ENCODE measurements at places on chromosomes 5 and 9.

DNA sequence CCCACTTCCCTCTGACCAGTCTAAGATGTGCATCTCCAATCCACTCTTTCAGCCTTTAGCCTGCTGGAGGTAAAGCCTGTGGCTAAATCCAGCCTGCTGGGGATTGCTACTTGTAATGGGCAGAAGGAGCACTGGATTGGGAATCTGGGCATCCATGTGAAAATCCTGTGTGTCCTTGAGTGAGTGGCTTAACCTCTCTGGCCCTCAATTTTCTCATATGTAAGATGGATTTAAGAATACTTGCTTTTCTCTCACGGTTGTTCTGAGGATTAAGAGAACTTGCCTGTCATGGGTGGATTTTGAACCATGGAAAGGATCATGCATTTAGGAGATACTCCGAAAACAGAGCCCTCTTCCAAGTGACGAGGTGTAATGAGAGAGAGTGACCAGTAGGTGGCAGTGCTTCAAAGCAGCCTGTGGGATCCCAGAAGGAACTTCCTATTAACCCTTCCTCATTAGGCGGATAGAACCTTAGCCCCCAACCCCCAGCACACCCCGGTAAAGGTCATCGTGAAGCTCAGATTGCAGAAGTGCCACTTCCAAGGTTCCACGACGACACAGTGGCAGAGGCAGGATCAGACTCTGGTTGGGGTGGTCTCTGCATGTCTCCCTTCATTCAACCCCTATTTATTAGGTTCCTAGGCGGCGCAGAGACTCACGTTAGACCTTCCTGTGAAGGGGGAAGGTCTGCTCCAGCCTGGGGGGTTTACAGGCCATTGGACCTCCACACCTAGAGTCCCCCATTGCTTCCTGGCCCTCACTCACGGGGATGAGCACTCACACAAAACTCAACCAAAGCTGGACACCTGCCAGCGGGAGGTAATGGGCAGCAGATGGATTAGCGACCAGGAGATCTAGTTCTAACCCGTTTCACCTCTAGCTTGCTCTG is 68.7 kb upstream of the ZNF618 start:
- peak; percentile 85 for ATAC-seq

DNA sequence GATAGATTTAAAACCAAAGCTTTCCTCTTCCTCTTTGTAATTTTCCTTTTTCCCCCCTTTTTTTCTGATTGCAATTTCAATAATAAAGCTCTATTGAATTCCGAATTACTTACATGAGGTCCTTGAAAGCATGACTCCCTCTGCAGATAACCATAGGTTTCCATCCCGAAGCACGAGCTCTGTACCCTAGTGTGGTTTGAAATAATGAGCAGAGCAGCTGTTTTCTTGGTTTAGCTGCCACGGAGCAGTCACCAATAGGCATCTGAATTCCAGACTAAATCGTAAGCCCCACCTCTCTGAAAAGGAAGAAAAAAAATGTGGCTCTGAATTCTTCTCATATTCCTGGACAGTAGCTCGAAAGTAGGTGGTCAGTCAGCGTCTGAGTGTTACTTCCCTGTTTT is 18.5 kb upstream of the GNE start:
- peak; percentile 98 for ATAC-seq

GRCh38 chr9:2043881-2044462 is 28.8 kb downstream of the SMARCA2 start:
- ATAC-seq: no peak

DNA sequence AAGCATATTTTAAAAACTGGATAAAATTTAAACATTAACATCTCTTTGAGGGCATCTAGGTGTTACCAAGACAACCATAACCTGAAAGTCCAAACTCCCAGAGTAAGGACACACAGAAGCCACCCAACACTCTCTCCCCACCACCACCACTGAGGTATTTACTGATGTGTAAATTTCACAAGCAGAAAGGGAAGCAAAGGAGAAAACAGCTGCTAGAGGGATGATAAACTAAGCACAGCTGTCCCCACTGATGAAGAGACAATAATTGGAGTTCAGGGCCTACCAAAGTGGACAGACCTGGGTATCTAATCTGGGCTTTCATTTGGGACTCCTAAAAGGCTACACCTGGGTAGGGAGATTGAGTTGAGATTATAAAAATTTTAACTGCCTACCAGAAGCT is 63.6 kb downstream of the FRMD3 start:
- ATAC-seq: no peak

GRCh38 chr5:17398431-17398830 is 99.6 kb upstream of the TAF11L2 start:
- peak; percentile 87 for ATAC-seq

DNA sequence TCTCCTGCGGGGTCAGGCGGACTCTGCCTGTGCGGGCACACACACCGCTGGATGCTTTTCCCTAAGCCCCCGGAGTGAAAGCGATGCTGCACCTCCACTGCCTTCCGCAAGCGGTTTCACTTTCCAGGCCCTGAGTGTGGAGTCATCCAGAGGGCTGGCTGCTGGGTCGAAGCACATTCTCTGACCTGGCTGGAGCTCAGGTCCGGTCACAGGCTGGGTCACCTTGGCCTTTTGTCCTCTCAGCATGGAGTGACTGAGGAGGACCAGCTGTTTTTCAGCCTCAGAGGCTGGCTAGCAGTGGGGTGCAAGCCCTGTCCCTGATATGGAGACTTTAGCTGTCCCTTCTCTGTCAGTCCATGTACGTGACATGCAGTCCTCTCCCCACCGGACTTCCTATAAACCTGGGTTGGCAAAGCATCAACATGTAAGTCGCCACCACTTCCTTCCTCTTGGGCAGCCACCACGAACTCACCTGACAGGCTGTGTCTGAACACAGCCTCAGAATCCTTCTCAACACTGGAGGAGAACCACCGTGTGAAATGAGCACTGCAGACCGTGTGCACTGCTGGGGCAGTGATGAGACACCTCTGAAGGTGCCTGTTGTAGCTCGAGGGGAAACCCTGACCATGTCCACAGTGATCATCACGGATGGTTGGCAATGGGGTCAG is 51.3 kb downstream of the GADD45G start:
- no peak for ATAC-seq

- no peak for ATAC-seq
Measured at GRCh38 chr5:98464737-98465330, 308.6 kb upstream of the RGMB start.

DNA sequence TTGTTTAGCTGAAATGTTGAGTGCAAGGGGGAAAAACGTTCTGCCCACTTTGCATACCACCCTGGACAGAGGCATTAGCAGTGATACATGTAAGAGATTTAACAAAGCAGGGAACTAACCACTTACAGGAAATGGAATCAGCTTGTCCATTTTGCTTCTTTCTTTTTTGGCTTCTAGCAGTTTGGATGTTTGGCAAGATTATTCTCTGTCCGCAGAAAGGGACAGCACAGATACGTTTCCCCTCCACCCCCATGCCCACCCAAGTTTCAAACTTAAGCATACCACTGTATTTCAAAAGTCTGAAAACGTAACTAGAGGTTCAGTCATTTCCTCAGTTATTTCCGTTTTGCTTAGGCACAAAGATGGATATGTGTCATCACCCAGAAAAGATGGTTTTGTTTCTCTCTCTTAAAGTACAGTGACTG is 118.4 kb downstream of the GDNF start:
- ATAC-seq: no peak

GRCh38 chr5:68771221-68771620 is 322.6 kb upstream of the SLC30A5 start:
- no peak for ATAC-seq

DNA sequence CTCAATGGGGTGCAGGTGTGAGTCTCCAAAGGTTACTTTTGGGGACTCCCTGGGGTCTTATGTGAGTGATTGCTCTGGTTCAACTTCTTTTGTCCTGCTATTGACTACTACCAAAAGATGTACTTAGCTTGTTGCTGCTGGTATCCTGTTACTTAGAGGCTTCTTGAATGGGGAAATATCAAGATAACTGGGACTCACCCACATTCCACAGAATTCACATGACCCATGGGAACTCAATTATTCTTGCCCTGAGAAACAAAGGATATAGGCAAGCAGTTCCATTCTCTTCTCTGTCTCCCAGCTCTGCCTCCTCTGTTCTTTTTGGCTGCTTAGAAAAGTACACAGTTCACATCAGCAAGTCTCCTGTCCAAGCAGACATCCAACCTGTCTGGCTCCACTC is 105.9 kb downstream of the UNC13B start:
- no peak for ATAC-seq

- ATAC-seq: peak; percentile 3
Measured at GRCh38 chr5:81749561-81750307, 1.2 kb downstream of the SSBP2 start.

DNA sequence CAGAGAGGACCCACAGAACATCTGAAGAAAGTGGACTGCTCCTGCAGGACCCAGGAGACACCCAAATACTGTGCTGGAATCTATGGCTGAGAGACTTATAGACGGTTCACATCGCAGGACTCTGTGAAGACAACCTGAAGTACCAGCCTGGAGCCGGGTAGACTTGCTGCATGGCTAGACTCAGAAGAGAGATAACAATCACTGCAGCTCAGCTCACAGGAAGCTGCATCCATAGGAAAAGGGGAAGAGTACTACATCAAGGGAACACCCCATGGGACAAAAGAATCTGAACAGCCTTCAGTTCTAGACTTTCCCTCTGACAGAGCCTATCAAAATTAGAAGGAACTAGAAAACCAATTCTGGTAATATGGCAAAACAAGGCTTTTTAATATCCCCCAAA is 26.5 kb upstream of the TRIM36 start:
- no peak for ATAC-seq

GRCh38 chr5:173736923-173737412 is 120.5 kb upstream of the BOD1 start:
- ATAC-seq: no peak

- 0 out of 3 replicates have a peak, but pooled peaks have one; percentile 22 for ATAC-seq
Measured at GRCh38 chr9:125161284-125161918, 18.1 kb upstream of the SCAI start.

DNA sequence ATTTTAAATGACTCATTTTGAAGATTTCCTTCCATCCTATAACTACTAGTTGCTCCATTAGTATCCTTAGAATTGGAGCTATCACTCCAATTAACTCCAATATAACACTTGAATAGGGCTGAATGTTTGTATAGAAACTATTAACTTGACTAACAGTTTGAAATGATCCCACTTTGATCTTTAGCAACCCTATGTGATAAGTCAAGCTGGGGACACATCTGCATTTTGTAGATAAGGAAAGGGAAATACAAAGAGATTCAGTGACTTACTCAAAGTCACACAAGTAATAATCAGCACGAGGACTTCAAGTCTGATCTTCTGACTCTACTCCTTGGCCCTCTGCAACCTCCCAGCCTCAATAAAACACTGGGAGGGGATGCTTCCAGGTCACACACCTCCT is 101.1 kb downstream of the TMEM215 start:
- ATAC-seq: no peak

GRCh38 chr5:69029292-69029691 is 64.5 kb upstream of the SLC30A5 start:
- ATAC-seq: no peak

GRCh38 chr9:134010310-134011173 is 14.7 kb upstream of the BRD3OS start:
- ATAC-seq: no peak

DNA sequence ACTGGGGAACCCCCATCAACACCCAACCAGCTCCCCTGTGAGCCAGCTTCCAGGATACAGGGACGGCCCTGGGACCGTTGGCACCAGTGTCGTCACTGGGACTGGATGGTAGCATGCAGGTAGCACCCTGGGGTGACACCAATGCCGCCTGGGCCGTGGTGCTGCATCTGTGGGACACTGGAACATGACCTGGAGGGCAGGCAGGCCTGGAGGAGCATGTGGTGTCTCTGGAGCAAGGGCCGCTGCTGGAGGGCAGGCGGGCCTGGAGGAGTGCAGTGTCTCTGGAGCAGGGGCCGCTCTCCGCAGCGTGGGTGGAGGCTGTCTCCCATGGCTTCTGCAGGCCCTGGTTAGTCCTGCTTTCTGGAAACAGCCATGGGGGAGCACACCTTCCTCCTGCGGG is 13.1 kb downstream of the LPCAT1 start:
- no peak for ATAC-seq

DNA sequence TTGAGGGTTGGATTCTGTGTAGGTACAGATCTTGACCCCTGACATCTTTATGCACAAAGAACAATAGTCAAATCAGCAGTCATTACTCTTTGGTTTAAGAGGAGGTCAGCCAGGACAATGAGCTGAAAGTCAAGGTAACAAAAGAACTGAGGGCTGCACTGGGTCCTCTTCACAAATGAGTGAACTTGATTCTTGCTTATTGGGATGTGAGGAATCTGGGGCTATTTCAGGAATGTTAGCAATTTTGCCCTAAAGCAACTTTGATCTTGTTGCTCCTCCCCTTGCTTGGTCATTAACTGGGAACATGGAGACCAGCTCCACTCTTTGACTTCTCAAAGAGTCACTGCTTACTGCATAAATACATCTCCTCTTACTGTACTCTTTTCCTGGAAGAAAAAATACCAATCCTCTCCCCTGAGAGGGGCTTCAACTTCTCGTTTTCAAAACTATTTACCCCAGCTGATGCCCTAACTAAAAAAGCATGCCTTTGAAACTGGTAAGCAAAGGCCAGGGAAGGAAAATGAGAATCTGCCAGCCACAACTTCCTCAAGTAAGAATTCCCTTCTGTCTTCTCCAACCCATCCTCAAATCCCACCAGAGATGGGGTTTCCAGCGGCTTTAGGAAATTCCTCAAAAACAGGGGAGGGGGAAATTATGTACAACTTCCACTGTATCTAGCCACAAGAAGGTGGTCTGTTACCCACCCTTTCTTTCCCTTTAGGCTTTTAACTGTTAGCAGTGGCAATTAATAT is 368.3 kb downstream of the ENC1 start:
- no peak for ATAC-seq

- no peak for ATAC-seq
Measured at GRCh38 chr9:82454509-82455190, 466.1 kb downstream of the SPATA31D1 start.

DNA sequence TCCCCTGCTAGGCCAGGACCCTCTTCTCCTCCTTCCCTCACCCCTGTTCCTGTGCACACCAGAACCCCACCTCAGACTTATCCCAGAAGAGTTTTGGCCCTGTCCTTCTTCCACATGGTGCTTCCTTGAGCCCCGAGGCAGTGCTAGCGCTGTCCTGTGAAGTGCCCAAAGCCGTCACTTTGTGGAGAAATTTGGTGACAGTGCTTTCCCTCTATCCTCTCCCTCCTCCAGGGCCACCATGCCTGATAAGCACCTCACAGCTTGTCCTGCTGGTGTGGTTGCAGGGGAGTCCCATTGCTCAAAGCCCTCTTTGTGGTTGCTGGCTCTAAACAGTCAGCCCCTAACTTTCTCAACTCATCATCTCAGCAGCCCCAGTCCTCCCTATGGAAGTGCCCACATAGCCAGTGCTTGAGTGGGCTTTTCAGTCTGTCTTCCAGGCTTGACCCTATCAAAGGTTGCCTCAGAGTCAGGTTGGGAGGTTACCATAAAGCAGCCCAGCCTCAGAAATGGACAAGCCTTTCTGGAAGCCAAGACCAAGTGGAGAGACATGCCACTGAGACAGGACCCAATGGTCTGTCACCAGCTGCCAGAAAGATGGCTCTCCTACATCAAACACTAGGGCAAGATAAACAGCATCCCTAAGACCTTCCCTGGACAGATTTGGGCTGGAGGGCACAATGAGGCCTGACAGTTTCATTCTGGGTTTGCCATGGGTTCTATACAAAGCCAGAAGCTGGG is 18.0 kb downstream of the IGIP start:
- peak; percentile 13 for ATAC-seq

GRCh38 chr5:308672-309271 is 12.7 kb upstream of the AHRR start:
- no peak for ATAC-seq

- ATAC-seq: no peak
Measured at GRCh38 chr9:35136866-35137265, 21.2 kb upstream of the ATOSB start.

- ATAC-seq: no peak
Measured at GRCh38 chr5:75706775-75707174, 10.5 kb downstream of the POC5 start.
